NCI-H526 treated with DMSO at 0.1 percent for 48 hours (cell line): ENCODE measurements at places on chromosomes 4 and X.
A peak's percentile ranks its signal among the peaks of the same experiment; 100 is the strongest.

DNA sequence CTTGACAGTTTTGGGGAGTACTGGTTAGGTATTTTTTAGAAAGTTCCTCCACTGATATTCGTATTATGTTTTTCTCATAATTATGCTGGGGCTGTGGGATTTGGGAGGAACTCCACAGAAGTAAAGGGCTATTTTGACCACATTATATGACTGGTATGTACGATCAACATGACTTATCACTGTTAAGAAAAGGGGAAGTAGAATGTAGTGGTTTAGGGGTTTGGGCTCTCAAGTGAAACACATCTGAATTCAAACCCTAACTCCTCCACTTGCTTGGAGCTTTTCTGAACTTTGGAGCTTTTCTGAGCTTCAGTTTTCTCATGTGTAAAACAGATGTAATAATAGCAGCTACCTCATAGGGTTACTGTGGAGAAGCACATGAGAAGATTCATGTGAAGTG lies 96.4 kb upstream of the C1GALT1C1 start:
- no peak for DNase-seq

GRCh38 chr4:158496030-158496741 lies 25.5 kb upstream of the RXFP1 start:
- DNase-seq = no peak

GRCh38 chrX:115602729-115603389 lies 41.9 kb downstream of the PLS3 start:
- DNase-seq = no peak

- DNase-seq = no peak
Measured at GRCh38 chr4:1901127-1901526, 29.9 kb downstream of the NSD2 start.

DNA sequence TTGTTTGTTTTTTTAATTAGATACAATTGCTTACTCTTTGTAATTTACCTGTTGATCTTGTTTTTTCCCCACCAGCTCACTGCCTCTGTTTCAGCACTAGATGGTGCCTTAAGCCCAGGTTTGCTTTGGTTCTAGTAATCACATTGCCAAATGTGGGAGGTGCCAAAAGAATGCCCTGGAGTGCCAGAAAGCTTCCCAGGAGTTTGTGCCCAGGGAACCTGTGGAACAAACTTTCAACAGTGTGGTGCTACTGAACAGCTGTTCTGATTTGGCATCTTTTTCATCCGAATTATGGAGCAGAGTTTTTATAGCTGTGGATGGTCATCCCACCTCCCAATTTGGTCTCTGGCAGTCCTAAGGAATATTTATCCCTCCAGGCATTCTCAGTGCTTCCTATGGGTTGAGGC lies 1000.7 kb downstream of the STIM2 start:
- DNase-seq = peak; percentile 9

GRCh38 chr4:112898357-112899141 lies 150.9 kb upstream of the ANK2 start:
- DNase-seq = no peak

- DNase-seq = no peak
Measured at GRCh38 chr4:184513802-184514120, 39.4 kb upstream of the IRF2 start.

- no peak for DNase-seq
Measured at GRCh38 chrX:130826249-130826648, 76.8 kb downstream of the ENOX2 start.

- DNase-seq = no peak
Measured at GRCh38 chrX:139581068-139581467, 50.5 kb downstream of the F9 start.

DNA sequence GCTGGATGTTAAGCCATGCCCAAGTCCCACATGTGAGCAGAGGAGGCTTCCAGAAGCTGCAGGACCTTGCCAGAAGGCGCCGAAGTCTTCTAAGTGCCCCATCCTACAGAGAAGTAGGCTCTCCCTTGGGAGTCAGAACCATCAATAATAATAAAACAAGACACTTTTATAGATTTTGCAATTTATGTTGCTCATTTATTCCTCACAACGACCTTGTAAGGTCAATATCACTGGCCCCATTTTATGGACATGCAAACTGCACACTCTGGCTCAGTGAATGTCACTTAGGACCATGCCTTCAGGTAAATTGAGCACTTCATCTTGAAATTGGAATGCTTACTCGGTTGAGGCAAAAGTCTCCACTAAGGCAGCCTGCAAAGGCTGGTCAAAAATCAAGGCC lies 170.4 kb downstream of the BCOR start:
- no peak for DNase-seq

GRCh38 chr4:80608281-80608980 lies 272.9 kb downstream of the CFAP299 start:
- no peak for DNase-seq

DNA sequence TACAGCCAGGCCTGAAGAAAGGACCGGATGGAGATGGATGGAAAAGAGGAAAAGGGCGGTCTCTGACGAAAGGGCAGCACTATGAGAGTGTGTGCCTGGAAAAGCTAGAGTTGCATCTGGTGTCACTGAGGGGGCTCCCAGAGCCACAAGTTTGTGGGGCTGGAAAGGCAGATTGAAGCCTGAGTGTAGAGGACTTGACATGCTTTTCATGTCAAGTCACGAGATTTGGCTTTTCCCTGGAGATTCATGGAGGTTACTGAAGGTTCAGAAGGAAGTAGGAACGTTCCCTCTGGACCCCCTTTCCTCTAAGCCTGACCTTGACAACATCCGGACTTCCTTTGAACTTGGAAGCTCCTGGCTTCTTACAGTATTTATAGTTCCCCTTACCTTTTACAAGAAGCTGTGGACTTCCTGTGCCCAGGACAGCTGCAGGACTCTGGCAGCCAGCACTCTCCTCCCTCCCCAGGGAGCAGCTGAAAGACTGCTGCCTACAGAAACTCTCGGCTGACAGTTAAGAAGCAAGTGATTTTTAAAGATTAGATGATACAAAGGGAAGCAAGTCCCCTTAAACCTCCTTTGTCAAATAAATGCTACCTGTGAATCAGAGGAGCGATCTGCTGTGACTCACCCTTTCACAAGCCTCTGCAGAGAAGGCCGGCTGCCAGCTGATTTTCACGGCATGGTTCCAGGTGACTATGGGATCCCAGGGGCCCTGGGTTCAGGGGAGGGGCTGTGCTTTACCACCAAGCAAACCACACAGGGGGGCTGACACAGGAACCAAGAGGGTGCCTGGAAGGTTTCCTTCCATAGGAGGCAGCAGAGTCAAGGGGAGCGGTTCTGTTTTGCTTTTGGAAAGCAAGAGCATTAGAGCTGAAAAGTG lies 72.9 kb upstream of the STIM2 start:
- DNase-seq = no peak

- no peak for DNase-seq
Measured at GRCh38 chr4:72119946-72120345, 88.1 kb downstream of the NPFFR2 start.

- no peak for DNase-seq
Measured at GRCh38 chrX:1591863-1592469, 562 bp downstream of the AKAP17A start.

DNA sequence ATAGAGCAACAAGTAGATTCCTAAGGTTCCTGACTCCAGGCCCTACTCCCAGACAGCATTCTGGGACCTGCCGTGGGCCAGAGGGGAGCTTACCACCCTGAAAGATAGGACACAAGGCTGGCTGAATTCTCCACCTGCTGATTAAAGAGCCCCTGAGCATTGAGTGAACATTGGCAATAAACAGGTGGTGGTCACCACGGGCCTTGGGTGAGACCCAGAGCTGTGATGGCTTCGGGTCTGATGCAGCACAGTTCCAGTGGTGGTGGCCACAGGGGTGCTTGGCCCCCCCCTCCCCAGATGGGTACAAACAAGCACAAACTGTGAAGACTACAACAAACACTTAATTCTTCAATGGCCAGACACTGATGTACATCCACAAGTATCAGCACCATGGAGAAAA lies 444.6 kb downstream of the GASK1B start:
- no peak for DNase-seq

DNA sequence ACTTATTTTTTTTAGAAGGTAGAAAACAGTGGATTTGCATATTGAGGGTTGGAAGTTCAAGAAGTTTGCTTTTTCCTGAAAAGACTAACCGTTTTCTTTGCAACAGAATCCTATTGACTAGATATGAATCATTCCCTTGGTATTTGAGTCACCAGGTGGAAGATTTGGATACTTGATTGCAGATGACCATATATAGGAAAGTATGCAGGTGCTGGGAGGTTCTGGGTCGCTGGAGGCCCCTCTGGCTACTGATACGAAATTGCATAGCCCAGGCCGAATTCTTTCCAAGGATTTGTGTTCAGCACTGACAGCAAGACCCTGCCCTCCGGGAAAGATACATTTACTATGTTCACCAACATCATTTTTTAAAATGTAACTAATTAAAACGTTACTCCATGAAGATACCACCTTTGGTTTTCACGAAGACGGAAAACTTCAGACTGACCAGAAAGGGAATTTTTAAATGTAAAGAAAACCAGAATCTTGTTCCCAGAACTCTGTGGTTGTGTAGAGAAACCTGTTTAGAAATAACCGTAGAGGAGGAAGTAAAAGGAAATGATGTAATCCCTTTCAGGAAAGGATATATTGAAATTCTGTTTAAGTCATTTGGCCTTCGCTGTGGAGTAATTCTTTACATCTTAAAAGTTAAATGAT lies 946 bp downstream of the ANXA3 start:
- peak; percentile 36 for DNase-seq

DNA sequence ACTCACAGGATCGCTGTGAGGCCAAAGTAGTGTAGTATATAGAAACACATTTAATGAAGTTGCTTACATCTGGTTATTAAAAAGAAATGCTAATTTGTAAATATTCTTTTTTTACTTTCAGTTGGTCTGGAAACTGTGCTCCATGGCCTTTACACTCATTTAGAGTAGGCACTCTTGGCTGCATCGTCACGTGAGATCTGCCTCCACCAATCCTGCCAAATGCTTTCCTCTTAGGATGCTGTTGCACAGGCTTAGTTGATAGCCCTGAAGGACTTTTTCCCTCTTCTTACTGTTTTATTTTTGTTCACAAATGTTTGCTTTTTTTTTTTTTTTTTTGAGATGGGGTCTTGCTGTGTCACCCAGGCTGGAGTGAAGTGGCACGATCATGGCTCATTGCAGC lies 6.3 kb downstream of the CPE start:
- no peak for DNase-seq

- no peak for DNase-seq
Measured at GRCh38 chr4:120003193-120003592, 63.5 kb downstream of the MAD2L1 start.

DNA sequence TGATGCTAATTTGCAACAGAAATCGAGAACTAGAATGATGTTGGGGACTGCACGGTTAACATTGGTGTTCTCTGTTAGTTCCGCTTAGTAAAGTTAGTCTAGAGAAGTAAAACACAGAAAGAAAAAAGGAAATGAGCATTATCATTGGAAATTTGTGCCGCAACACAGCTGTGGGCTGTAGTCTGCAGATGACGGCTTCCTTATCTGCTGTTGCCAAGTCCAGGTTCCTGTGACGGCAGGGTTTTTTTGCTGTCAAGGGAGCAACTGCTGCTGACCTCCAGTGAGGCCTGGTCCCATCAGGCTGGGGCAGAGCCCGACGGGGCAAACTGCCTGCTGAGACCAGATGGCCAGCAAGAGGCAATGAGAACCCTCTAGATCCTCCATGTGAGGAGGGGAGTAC lies 38.9 kb upstream of the PHEX start:
- no peak for DNase-seq

DNA sequence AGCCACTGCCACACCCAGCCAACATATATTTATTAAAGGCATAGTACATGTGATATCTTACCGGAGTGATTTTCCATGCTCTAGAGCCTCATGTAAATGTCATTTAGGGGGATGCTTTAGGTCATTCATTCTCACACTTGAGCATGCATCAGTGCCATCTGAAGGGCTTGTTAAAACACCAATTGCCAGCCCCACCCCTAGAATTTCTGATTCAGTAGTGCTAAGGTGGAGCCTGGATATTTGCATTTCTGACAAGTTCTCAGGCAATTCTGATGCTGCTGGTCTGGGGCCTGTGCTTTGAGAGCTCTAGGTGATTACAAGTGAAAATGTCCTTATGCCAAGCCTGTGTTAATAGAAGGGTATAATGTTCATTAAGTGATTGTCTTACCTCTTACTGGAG lies 107.7 kb downstream of the PHEX start:
- peak; percentile 71 for DNase-seq

DNA sequence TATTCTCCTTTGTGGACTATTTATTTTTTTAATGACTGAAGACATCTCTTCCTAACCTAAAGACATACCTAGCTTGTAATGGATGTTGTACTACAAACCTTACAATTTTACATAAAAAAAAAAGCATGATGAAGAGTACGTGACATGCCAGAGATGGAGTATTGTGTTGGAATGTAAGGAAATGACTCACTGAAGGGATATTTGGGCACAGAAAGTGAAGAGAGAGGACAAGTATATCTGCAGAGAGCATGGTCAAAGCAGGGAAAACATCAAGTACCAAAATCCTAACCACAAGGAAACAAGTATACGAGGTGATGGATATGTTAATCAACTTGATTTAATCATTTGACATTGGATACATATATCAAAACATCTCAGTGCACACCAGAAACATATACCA lies 1051.4 kb upstream of the PRKX start:
- DNase-seq = no peak

DNA sequence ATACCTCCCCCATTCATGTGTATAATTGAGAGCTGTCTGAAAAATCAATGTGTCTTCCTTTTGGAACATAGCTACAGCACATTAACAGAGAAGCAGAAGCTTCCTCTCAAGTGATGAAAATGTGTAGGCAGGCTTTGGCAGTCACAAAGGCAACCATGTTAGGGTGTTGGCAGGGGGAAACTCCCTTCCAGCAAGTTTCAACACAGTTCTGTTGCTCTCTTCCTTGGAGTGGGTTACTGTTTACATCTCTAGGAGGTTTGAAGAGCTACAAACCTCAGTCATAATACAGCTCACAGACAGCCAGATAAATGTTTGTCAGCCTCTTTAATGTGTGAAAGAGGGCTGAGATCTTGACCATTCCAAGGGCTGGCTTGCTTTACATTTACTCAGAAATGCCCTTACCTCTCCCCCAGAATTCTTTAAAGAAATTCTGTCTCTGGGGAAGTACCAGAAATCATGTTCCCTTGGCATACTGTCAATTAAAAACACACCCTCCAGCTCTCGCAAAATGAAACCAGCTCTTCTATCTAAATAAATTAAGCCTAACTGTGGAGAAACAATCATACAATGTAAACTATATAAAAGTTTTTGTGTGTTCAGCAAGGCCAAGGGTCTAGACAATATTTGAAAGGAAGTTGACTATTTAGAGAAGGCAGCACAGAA lies 18.9 kb downstream of the ZBTB33 start:
- no peak for DNase-seq

GRCh38 chrX:24283127-24283794 lies 30.6 kb downstream of the SUPT20HL2 start:
- no peak for DNase-seq

DNA sequence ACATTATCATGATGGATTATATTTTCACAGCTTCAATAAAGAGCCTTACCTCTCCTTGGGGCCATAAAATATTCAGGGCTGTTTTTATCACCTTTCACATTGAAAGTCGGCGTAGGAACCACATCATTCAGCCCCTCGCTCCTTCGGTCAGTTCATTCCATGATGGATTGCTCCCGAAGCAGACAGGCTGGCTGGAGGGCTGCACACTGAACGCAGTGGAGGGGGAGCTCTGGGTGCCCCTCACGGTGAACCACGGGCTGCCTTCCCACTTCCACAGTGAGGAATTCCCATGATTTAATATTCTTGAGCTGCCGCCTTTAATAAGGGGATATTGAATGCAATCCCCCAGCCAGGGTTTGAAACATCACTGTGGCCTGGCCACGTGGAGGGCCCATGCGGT lies 16.0 kb downstream of the PPP2R2C start:
- DNase-seq = no peak

- no peak for DNase-seq
Measured at GRCh38 chrX:118508635-118509034, 13.0 kb downstream of the DOCK11 start.
